ENCODE measurements at places on chromosomes 3 and 15.

DNA sequence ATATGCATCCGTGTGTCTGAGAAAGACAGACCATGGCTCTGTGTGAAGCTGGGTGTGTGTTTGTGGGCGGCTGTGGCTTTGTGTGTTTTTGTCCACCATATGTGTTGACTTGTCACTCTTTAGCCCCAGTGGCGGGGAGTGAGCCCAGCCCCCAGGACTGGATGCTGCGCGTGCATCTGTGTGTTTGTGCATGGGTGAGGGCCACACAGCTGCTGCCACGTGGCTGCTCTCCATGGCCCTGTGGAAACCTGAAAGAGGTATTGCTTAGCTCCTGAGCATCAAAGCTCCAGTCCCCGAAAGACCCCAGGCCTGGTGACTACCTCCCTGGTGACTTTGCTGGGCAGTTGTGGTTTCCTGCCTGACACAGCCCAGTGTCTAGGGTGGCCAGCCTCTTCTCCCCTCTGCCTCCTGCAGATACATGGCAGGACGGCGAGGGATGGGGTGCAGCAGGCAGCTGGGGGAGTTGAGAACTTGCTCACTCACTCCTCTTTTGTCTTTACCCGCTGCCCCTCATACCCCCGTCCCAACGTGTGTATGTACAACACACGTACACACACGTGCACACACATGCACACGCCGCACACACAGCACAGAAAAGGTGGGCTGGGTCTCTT, 6.5 kb downstream of the EPHB3 start:
- no peak for DNase-seq

DNA sequence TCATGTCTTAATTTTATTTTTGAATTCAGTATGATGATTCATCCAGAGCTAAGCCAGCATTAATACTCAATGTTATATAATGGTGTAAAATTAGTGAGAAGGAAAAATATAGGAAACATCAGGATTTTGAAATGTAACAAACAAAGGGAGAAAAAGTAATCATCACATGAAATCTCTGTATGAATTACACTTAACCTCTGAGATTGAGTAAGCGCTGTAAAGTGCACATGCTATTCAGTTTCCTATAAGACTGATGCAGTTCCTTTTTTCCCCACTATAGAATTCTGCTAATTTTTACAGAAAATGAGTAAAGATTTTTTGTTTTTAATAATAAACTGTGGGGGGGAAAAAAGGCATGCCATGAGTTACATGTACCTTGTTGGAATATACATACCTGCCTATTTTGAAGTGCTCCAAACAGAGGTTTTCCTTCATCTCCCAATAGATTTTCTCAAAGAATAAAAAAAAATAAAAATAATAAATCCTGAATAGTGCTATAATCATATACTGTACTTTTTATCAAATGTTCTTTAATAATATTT, 64.0 kb upstream of the TTBK2 start:
- DNase-seq: no peak

- no peak for DNase-seq
Measured at GRCh38 chr3:171165499-171165921, 139.0 kb upstream of the SLC2A2 start.

DNA sequence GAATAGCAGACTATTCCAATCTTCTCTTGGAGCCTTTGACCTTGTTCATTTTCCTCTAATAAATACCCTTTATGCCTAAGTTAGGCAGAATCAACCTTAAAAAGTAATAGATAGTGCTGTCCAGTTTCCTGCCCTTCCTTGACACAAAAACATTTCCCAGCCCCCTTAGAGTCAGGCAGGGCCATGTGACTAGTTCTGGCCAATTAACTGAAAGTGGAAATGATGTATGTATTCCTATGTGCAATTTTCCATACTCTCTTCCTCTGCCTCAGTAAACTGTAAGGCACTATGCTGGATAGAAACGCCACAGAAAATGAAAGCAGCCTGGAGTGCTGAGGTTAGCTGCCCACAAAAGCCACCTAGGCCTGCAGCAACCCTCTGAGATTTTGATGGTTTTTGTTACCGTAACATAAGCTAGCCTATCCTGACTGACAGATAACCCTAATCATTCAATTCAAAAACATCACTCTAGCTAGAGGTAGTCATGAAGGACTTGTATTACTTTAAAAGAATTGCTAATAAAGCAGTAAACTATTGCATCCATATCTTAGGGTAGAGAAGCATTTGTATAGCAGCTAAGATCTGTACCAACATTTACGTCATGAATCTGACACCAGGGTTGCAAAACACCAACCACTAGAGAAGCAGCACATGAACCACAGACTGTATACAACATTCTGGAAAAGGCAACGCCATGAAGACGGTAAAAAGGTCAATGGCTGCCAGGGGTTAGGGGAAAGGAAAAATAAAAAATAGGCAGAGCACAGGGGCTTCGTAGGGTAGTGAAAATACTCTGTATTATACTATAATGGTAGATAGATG, 112.9 kb downstream of the ULK4 start:
- no peak for DNase-seq

GRCh38 chr3:184656458-184656828, 55.4 kb downstream of the MAGEF1 start:
- DNase-seq: no peak

DNA sequence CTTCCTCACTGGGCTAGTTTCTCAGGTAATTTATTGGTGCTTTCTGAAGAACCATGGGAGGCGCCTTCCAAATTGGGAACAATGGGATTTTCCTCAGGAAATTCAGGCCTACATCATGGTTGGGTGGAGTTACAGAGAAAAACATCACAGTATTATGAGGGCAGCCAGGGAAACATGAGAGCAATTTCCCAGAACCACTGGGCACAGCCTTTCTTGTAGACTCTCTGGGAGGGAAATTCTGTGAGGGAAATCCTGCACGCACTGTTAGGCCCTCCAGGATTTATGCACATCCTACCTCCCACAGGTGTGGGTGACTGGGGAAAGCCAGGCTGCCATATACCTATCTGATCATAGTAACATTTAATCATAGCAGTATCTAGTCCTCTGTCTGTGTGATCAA, 13.2 kb downstream of the POPDC2 start:
- DNase-seq: no peak

DNA sequence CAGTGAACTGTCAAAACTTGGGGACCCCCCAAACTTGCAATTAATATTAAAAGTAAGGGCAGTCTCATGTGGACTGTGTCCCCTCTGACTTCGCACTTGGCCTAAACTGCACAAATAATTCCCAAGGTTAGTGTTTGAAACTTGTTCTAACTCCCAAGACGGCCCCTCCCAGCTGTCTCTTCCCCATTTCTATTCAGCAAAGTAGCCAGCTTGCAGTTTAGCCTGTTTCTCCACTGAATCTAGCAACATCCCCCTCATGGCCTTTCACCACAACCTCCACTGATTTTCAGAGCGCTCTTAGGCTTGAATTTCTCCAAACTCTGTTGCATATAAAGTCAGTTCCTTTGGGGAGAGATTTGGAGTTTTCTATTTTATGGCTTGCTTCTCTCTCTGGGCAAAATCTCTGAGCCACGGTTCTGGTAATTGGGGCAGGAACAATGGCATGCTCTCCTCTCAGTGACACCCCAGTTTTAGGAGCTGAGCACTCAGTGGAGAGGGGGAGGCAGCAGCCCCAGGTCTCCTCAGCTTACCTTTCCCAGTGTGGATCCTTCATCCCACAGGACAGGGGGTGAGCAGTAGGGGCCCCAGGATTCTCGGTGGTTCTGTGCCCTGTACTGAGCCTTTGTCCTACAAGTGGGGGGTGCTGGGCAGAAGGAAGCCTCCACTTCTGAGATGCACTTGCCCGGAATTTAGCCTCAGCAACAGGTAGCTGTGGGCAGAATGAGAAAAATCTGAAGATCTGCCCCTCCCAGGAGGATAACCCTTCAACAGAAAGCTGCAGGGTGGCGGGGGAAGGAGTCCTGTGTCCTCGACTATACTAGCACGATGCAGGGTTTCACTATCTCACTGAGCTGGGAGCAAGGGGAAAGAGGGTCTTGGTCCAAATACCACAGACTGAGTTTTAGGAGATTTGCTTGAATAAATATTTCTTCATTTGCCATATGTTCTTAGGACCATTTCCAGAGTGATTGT, 39.3 kb upstream of the GATA2 start:
- DNase-seq: no peak

DNA sequence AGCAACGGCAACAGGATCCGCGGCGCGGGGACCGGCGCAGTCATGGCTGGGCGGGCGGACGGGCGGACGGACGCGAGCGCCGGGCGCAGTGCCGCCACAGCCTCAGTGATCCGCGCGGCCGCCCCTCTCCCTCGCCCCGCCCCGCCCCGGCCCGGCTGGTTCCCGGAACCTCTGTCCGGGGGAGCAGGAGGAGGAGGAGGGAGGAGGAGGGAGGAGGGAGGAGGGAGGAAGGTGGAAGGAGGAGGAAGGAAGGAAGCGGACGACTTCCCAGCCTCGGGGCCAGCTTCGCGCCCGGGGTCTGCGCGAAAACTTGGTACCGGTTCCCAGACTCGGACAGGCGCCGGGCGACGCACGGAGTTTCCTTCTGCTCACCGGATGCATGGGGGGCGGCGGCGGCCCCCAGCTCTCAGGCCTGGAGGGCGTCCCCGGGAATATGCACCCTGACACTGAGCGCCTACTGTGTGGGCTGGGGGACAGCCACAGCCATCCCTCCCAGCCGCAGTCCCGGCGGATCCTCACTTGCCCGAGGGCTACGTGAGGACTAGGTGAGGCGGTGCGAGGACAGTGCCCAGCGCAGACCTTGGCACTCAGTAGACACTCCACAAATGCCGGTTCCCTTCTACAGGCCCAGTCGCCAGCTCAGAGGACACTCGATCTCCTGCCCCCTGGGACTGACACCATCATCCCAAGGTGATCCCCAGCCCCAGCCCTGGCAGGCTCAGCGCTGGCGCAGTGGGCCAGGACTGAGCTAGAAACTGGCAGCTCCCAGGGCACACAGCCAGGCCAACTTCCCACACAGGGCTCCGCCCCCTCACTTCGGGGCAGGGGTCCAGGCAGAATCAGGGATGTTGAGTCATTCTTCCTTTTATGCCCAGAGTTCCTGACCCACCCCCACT, at the start of gene SHISA5:
Gene SHISA5, minus strand, starts transcription at position 124 of the 896 bp plus-strand sequence. Its CDS starts 80 bp downstream, at position 44.
- DNase-seq: peak; percentile 55

GRCh38 chr3:132261506-132261905, 55.7 kb upstream of the ACP3 start:
- DNase-seq: no peak

DNA sequence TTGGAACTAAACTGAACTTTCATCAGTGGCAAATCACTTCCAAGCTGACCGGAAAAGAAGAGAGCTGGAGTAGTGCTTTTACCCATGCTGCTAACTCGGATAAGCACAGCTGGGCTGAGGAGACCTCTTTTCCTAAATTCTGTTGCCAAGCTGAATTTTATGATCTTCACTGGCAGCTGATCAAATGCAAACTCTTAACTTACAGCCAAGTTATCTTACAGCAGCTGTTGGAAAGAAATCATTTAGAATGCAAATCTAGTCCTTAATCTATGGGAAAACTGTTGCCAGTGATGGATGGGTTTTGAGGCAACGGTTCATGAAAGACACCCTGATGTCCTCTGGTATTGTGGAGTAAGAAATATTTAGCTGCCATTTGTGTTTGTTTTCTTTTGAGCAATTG, 216.5 kb downstream of the ZNF385D start:
- DNase-seq: no peak

DNA sequence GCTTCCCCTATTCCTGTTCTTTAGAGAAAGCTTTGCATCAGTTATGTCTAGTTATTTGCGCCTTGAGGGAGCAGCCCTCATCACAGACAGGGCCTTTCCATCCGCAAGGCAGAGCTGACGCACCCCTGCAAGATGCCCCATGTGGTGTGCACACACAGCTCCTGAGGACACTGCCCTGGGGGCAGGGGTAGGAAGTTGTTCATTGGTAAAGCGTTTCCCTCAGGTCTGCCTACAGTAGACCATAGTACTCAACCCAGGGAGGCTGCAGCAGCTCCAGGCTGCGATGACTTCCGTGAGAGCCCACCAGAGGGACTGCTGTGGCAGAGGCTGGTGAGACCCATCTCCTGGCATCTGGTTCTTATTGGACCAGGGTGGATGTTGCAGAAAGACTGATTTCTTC, 55.1 kb upstream of the PLXNA1 start:
- DNase-seq: no peak

- no peak for DNase-seq
Measured at GRCh38 chr3:24318677-24319287, 175.9 kb downstream of the THRB start.

- no peak for DNase-seq
Measured at GRCh38 chr3:154175041-154175440, 53.9 kb downstream of the ARHGEF26 start.

DNA sequence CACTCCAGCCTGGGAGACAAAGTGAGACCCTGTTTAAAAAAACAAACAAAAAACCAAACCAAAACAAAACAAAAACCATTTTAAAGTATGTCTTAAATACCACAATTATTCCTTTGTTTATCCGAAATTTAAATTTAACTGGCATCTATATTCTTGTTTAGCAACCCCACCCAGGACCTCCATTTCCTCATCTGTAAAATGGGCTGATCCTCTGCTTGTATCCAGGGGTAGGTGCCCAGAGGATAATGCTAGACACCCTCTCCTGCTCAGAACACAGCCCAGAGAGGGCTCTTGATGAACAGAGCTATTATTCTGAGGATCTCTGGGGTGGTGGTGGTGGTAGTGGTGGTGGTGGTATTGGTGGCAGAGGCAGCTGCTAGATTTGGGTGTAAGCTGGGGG, 9.8 kb downstream of the SH2D7 start:
- DNase-seq: no peak

GRCh38 chr3:65081536-65081935, 393.7 kb upstream of the ADAMTS9 start:
- DNase-seq: no peak

GRCh38 chr15:85492406-85492805, 112.0 kb downstream of the AKAP13 start:
- DNase-seq: no peak

GRCh38 chr3:102400766-102401165, 34.0 kb upstream of the ZPLD1 start:
- no peak for DNase-seq

- DNase-seq: no peak
Measured at GRCh38 chr15:33494306-33494705, 183.5 kb downstream of the RYR3 start.

DNA sequence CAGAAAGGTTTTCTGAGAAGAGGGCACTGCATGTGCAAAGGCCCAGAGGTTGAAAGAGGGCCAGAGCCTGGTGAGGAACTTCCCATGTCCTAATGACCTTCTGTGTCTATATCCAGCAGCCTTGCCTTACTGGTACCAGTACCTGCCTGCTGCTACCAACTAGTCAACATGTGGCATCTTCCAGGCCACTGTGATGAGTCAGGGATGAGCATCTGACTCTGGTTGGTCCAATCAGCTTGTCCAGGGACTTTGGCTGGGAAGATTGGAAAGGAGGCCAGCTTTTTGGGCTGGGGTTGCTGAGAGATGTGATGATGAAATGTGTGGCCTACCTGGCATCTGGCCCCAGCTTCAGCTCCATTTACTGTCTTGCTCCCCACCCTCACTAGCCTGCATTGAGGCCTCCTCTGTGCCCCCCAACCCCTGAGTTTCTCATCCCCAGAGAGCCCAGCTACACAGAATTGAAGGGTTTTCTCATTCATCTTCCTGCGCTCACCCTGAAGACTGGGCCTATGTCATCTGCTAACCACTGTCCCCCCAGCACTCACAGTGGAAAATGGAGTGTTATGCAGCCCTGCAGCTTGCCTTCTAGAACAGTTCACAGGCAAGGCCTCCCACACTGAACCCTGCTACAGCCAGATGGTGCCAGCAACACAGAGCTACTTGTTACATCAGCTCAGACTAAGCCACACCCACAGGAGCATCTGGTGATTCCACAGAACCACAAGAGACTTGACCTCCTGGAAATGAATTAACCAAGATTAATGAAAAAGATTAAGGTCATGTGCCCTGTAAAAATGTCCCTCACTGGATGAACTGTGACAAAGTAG, 1.3 kb upstream of the TWF2 start:
- DNase-seq: peak; percentile 70

Measured in CD8-positive, alpha-beta T cell (primary cell).